ENCODE measurements at places on chromosomes 13 and 19. TPM values are rescaled to one million over a fixed set of nuclear protein-coding genes. Genes with fewer than 3 reads are reported as not detected.

ACP7 gene
- total RNA-seq = 0.46 TPM

DNA sequence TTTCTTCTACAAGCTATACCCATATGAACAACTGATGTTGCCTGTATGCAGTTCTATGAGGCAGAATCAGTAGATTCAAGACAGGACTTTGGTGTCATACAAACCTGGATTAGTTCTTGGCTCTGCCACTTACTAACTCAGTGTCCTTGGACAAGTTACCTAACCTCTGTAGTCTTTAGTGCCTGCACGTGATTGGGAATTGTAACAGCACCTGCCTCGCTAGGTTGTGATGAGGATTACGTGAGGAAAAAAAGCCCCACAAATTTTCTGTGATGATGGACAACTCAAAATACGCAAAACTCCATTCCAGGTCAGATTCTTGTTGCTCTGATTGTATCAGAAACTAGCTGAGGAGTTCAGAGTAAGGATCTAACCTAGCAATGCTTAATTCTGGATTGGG lies 89.3 kb downstream of the LRCH1 start:
- peaks cover 5% of the 10 kb centered on the region for H3K36me3 ChIP-seq
- H3K27ac ChIP-seq = no peak overlapping the region
- peaks cover 3% of the 10 kb centered on the region for H3K27me3 ChIP-seq

RCBTB2 gene
- total RNA-seq = 71.0 TPM

DNA sequence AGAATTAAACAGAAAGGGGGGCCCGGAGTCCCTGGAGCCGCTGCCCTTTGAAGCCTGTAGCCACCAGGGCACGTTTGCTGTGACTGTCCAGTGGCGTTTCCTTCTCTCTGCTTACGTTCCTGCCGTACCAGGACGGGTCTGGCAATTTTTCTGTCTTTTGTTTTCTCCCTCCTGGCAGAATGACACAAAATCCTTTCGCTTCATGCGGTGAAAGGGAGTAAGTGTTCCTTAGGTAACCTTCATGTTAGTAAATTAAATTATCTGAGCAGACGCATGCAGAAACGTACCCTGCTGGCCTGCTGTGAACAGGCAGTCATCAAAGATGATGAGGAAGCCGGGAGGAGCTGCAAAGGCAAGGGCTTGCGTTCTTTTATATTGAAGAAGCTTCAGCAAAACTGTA lies 299.3 kb upstream of the ARGLU1 start:
- peaks cover 27% of the 10 kb centered on the region for H3K4me1 ChIP-seq
- peaks cover 6% of the 10 kb centered on the region for H3K27me3 ChIP-seq
- H3K36me3 ChIP-seq = no peaks in the 10 kb centered on the region
- no peak overlapping the region for H3K27ac ChIP-seq
- H3K4me3 ChIP-seq = no peak overlapping the region
- no peak for DNase-seq

GAPDHS gene
- not detected for total RNA-seq

DNA sequence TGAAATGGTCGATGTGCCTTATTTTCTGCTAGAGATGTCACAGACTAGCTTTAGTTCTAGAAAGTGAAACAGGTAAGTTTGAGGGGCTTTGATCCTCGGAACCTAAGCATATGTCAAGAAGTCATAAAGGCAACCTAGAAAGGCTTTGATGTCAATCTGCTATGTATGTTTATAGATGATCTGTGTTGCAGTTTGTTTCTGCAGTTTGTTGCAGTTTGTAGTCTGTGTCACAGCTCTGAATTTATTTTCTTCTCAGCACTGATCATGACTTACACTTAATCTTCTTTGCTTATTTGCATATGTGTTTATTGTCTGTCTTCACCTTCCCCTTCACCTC lies 5.9 kb downstream of the LSM14A start:
- no peak overlapping the region for H3K27ac ChIP-seq
- H3K36me3 ChIP-seq = peaks cover 4% of the 10 kb centered on the region
- peaks cover 44% of the 10 kb centered on the region for H3K4me1 ChIP-seq

ZNF699 gene
- total RNA-seq = 3.9 TPM

CBARP gene
- total RNA-seq = 10.4 TPM

- H3K4me3 ChIP-seq = no peak overlapping the region
- peaks cover 2% of the 10 kb centered on the region for H3K4me1 ChIP-seq
- H3K27ac ChIP-seq = no peak overlapping the region
- no peaks in the 10 kb centered on the region for H3K36me3 ChIP-seq
- no peak for DNase-seq
Measured at GRCh38 chr13:27022571-27023311, 148.9 kb downstream of the USP12 start.

DNA sequence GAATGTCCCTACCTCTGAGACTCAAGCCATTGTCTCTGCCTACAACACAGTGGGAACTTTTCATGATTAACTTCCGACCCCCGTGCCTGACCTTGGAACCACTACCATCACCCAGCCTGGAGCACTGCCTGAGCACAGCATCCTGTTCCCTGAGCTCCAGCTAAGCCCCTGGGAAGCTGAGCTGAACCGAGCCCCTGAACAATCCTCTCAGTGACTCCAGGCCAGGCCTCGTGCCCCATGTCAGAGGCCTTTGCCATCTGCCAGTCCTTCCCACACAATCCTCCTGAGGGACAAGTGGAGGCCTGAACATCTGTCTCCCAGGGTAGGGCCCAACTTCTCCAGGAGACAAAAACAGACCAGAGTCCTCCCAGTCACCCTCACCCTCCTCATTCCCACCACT lies 17.5 kb downstream of the CEACAM3 start:
- H3K27me3 ChIP-seq = peaks cover 2% of the 10 kb centered on the region
- H3K27ac ChIP-seq = no peak overlapping the region
- H3K4me1 ChIP-seq = no peaks in the 10 kb centered on the region
- no peak overlapping the region for H3K4me3 ChIP-seq

DNA sequence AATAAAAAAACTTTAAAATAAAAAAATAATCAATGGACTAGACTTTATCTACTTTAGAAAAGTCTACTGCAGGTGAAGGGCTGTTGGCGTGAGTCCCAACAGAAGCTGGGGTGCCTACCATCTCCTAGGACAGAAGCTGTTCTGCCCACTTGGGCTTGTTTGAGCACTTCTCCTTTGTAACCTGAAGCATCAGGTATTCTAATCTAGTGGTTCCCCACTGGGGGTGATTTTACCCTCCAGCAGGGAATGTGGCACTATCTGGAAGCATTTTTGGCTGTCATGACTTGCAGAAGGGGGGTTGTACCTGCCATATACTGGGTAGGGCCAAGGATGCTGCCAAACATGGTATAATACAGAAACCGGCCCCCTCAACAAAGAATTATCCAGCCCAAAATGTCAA lies 16.2 kb upstream of the DOCK9 start:
- H3K27ac ChIP-seq = no peak overlapping the region
- H3K36me3 ChIP-seq = peaks cover 7% of the 10 kb centered on the region
- H3K4me1 ChIP-seq = peaks cover 47% of the 10 kb centered on the region
- H3K27me3 ChIP-seq = peaks cover 2% of the 10 kb centered on the region

MBD3L3 gene
- not detected for total RNA-seq

DNA sequence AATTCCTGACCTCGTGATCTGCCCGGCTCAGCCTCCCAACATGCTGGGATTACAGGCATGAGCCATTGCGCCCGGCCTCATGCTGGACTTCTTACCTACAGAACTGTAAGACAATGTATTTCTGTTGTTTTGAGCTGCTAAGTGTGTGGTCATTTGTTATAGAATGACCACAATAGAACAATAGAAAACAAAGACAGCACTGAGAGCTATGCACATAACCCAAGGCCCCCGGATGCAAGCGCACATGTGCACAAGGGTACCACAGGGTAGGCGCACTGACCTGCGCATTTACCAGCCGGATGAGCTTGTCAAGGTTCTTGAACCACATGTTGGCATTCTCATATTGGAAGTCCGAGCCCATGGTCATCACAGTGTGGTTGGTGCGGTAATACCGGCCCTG lies 5.6 kb downstream of the MAN2B1 start:
- peaks cover 8% of the 10 kb centered on the region for H3K27me3 ChIP-seq
- no peak overlapping the region for H3K27ac ChIP-seq
- H3K4me3 ChIP-seq = no peak overlapping the region

DNA sequence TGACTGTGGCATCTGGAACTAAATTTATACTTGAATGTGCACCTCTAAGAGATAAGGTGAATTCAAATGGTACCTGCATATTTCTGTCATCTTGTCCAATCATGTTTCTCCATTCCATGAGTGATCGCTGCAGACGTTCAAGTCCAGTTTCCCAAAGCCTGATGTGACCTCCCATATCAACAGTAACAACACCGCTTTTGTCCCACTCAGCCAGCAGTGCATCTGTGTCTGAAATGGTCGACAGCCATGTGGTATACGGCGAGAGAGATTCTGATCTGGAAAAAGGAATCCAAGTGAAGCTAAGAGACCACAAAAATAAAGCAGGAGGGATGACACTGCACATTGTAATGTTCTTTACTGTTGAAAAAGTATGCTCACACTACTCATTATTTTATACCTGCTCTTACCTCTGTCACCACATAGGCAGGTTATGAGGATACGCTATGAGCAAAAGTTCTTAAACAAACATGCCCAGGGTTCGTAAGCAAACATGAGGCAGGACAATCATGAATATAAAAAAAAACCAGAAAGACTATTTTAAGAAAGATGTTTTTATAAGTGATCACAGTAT lies 213.6 kb downstream of the RGCC start:
- H3K27me3 ChIP-seq = no peaks in the 10 kb centered on the region
- no peak overlapping the region for H3K27ac ChIP-seq
- no peaks in the 10 kb centered on the region for H3K4me1 ChIP-seq
- H3K36me3 ChIP-seq = no peaks in the 10 kb centered on the region
- DNase-seq = no peak

CD209 gene
- not detected for total RNA-seq

ETV2 gene
- total RNA-seq = 1,894 TPM

GRCh38 chr13:86020351-86021002 lies 221.3 kb upstream of the SLITRK6 start:
- H3K27me3 ChIP-seq = no peaks in the 10 kb centered on the region
- H3K4me1 ChIP-seq = no peaks in the 10 kb centered on the region
- no peaks in the 10 kb centered on the region for H3K36me3 ChIP-seq

DNA sequence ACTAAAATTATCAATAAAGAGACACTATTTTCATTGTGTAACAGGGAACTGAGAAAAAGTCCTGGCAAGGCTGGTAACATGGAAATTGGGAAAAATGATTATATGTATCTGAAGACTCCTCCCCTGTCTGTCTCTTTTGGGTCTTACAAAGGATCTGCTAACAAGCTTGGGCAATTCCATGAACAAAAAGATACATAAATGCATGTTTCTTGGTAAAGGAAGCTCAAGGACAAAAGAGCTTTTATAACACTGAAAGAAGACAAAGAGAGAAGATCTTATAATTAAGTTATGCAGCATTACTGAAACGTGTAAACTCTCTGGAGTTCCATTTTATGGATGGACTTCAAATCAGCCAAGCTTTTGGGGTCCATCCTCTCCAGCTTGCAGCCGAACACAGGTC lies 29.2 kb downstream of the EFNB2 start:
- peaks cover 4% of the 10 kb centered on the region for H3K27me3 ChIP-seq
- peaks cover 53% of the 10 kb centered on the region for H3K36me3 ChIP-seq
- peaks cover 20% of the 10 kb centered on the region for H3K4me1 ChIP-seq
- no peak for DNase-seq
- H3K4me3 ChIP-seq = no peak overlapping the region
- no peak overlapping the region for H3K27ac ChIP-seq

GRCh38 chr13:32205431-32206096 lies 109.6 kb downstream of the ZAR1L start:
- H3K4me1 ChIP-seq = peaks cover 7% of the 10 kb centered on the region
- H3K36me3 ChIP-seq = no peaks in the 10 kb centered on the region
- no peak overlapping the region for H3K27ac ChIP-seq
- DNase-seq = no peak

- no peak overlapping the region for H3K4me3 ChIP-seq
- no peaks in the 10 kb centered on the region for H3K4me1 ChIP-seq
- peaks cover 6% of the 10 kb centered on the region for H3K27me3 ChIP-seq
- no peak for DNase-seq
- peaks cover 4% of the 10 kb centered on the region for H3K36me3 ChIP-seq
- no peak overlapping the region for H3K27ac ChIP-seq
Measured at GRCh38 chr19:29681422-29682235, 16.4 kb downstream of the PLEKHF1 start.

C13orf42 gene
- 0.21 TPM for total RNA-seq

PTGIR gene
- total RNA-seq = not detected

EPS8L1 gene
- total RNA-seq = 24.6 TPM

GRCh38 chr13:104616990-104617389 lies 1550.8 kb upstream of the SLC10A2 start:
- H3K4me1 ChIP-seq = no peaks in the 10 kb centered on the region
- DNase-seq = no peak
- H3K36me3 ChIP-seq = peaks cover 8% of the 10 kb centered on the region
- H3K27me3 ChIP-seq = no peaks in the 10 kb centered on the region

DNA sequence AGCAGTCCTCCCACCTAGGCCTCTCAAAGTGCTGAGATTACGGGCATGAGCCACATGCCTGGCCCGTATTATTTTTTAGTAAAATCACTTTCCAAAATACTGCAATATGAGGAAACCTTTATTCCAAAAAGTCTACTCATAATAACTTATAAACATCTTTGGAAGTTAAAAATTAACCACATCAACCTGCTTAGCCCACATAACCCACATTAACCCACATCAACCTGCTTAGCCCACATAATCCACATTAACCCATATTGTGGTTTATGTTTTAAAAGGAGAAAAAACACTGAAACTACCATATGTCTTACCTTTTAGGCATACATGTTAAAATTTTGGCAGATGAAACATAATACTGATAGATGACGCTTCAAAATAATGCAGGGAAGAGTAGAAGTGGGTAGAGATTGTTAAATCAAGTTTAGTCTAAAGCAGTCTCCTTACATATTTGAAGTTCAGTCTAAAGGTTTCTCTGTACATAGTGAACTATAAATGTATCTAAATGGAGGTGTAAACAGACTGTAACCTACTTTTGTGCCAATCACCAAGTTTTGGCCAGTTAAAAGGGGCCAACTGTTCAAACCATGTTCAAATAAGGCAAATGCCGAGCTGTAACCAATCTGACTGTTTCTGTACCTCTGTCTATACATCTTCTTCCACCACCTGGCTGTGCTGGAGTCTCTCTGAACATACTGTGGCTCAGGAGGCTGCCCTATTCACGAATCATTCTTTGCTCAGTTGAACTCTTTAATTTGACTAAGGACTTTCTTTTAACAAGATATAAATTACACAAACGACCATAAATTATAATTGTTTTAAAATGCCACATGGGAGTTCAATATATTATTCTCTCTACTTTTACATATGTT lies 14.5 kb downstream of the KPNA3 start:
- no peak for DNase-seq
- H3K36me3 ChIP-seq = no peaks in the 10 kb centered on the region
- H3K27ac ChIP-seq = no peak overlapping the region
- H3K27me3 ChIP-seq = no peaks in the 10 kb centered on the region
- no peak overlapping the region for H3K4me3 ChIP-seq
- H3K4me1 ChIP-seq = peaks cover 13% of the 10 kb centered on the region

SLITRK5 gene
- 0.08 TPM for total RNA-seq

GRCh38 chr13:46529216-46529919 lies 23.6 kb upstream of the LRCH1 start:
- peaks cover 20% of the 10 kb centered on the region for H3K4me1 ChIP-seq
- no peak for DNase-seq
- H3K27me3 ChIP-seq = no peaks in the 10 kb centered on the region
- H3K27ac ChIP-seq = no peak overlapping the region
- no peak overlapping the region for H3K4me3 ChIP-seq

GRCh38 chr13:48808683-48809082 lies 155.0 kb downstream of the CYSLTR2 start:
- H3K4me3 ChIP-seq = no peak overlapping the region
- no peaks in the 10 kb centered on the region for H3K36me3 ChIP-seq
- no peaks in the 10 kb centered on the region for H3K4me1 ChIP-seq
- no peak overlapping the region for H3K27ac ChIP-seq
